ENCODE measurements at places on chromosomes 3 and 15.

DNA sequence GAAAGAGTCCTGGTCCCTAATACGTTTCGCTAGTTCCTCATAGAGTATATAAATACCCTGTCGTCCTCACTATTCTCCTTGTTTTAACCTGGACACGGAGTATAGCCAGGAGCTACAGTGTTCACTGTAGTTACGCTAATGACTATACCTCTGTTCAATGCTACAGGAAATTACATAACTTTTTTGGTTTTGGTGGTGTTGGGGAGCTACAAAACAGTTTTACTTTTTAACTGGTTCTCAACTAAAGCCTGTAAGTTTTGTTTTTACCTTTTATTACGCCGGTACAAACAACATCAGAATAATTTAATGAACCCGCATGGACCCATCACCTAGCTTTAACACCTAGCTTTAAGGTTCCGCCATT, 1.5 kb downstream of the LMLN start:
- DNase-seq: no peak

DNA sequence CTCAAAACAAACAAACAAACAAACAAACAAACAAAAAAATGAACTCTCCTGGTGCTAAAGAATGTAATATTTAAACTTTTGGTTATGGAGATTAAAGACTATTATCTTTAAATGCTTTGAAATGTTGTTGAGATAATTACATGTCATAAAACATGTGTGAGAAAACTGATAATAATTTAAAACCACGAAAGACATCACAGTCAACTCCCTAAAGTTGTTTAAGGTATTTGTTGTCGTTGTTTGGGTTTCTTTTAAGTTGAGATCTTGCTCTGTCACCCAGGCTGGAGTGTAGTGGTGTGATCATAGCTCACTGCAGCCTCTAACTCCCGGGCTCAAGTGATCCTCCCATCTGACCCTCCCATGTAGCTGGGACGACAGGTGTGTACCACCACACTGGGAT, 12.0 kb downstream of the EFCAB12 start:
- DNase-seq: no peak

GRCh38 chr3:134061401-134061800, 31.7 kb upstream of the SLCO2A1 start:
- no peak for DNase-seq

- DNase-seq: no peak
These were observed 242.3 kb downstream of the LPP start for GRCh38 chr3:188396251-188396650.

DNA sequence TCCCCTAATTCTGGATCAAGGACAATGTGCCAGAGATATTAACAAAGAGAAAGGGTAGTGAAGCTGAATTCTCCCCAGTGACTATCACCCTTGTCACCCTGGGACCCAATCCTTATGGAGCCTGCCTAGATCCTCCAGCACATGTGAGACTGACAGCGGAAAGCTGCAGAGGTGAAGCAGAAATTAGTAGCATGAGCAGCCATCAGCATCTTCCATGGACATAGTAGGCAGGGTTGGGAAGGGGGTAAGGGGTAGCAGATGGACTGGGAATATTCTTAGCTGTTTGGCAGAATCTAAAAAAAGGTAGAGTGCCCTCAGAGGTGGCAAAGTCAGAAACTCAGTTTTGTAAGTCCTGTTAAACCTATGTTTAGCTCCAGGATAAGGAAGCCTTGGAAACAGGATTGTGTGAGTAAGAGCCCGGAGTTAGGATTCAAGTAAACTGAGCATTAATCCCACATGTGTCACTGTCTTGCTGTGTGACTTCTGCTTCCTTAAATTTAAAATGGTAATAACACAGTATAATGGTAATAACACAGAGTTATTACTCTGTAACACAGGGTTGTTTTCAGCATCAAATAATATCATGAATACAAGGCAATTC, 14.5 kb downstream of the GOLIM4 start:
- DNase-seq: no peak

DNA sequence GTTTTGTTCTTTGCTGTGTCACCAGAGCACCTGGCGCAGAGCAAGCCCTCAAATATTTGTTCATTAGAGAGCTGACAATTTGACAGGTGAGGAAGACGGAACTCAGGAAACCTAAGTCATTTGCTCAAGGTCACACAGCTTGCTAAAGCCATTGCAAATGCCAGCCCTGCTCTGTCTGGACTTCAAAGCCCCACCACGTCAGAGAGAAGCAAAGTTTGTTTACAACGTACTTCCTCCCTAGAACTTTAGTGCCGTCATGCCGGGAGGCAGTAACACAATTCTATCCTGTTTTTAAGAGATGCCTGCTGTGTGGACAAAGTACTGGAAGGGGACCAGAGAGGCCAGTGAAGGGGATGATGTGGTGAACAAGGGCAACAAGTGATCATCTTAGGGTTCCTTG, 216.6 kb upstream of the PRICKLE2 start:
- DNase-seq: no peak

DNA sequence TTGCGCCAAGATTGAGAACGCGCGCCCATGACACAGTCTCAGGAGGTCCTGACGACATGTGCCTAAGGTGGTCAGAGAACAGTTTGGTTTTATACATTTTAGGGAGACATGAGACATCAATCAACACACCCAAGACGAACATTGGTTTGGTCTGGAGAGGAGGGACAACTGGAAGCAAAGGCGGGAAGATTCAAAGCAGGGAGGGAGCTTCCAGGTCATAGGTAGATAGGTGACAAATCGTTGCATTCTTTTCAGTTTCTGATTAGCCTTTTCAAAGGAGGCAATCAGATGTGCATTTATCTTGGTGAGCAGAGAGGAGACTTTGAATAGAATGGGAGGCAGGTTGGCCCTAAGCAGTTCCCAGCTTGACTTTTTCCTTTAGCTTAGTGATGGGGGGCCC, 828.4 kb upstream of the DPPA4 start:
- DNase-seq: no peak

DNA sequence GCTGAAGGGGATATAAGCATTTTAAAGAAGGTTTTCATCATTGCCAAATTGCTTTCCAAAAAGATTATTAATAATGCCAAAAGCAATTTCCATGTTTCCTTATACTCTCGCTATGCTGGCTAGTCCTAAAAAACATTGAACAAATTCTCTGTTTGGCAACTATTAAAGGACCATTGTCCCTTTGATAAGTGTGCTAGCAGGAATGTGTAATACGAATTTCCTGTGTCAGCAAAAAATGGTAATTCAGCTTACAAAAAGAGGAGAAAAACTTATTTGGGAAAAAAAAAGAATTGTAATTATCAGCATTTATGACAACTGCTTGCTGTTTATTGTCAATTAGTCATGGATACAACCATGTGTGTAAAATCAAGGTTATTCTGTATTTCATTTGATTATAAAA, 138.6 kb downstream of the TBL1XR1 start:
- no peak for DNase-seq

DNA sequence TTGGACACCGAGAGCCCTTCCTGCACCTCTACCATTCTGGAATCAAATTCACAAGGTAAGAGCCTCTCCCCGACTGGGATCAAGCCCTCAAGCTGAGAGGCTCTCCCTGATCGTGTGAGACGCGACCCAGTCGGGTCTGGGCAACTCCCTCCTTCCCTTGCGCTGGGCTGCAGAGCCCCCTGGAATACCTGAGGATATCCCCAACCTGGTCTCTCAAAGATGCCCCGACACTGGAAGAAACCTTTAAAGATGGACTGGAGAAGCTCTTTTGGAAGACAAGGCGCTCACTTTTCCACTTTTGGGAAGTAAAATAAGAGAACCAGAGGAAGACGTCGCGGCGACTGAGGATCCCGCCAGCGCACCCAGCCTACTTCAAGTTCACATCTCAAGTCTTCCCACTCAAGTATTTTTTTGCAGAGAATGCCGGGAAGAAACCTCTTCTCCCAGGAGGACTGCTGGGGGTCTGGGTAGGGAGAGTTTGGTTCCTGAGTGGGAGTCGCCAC, 33.8 kb downstream of the ZIC4 start:
- no peak for DNase-seq

GRCh38 chr3:103660810-103661209, 1226.0 kb downstream of the ZPLD1 start:
- DNase-seq: no peak

- no peak for DNase-seq
These were observed 33.3 kb upstream of the HACD2 start for GRCh38 chr3:123618076-123618708.

DNA sequence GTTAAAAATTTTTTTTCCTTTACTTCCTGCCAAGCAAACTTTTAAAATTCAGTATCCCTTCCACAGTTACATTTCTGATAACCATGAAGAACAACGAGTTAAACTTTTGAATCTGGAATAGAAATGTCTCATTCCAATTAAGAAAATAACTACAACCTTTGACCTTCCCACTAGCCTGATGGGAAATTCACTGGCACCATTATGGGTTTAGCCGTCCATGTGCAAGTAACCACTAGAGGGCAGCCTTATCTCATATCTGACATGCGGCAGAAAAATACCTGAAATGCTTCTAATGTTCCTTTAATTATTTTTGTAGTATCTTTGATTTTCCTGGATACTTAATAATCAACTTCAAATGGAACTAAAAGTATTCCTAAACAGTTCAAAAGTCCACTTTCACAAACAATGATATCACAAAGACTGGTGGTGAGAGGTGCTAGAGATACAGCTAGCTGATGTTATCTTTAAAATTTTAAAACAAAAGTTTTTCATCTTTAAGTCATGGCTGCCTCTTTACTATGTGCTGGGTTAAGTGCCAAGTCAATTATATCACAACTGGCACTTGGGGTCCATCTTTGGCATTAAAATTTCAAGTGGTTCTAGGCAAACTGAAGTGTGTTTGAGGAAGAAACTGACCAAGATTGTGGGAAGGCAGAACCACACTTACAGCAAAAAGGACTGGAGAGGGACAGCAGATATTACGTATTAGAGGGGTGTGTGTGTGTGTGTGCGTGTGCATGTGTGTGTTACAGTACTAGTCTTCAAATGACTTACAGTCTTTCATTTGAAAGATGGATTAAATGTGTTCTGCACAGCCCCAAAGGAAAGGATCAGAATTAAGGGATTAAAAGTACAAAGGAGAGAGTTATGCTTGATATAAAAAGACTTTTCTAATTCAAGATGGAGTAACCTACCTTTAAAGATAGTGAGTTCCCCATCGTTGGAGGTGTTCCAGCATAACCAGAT, 107.1 kb upstream of the ICE2 start:
- DNase-seq: no peak

GRCh38 chr3:171908731-171909130, 65.6 kb downstream of the TMEM212 start:
- no peak for DNase-seq

DNA sequence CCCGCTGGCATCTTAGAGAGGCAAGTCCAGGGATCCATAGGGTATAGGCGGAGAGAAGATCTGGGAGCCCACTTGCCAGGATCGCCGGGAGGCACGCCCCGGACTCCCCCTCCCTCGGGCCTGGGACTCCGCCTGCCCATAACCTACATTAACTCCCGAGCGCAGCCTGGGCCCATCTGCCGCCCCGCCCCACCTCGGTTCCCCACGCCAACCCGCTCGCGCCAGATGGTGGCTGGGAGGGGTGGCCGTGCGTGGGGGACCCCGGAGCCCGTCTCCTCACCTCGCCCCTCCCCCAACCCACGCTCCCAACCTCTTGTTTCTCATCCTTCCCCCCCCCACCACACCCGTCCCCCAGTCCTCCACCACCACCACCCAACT, 1.7 kb upstream of the DLL4 start:
- DNase-seq: no peak

DNA sequence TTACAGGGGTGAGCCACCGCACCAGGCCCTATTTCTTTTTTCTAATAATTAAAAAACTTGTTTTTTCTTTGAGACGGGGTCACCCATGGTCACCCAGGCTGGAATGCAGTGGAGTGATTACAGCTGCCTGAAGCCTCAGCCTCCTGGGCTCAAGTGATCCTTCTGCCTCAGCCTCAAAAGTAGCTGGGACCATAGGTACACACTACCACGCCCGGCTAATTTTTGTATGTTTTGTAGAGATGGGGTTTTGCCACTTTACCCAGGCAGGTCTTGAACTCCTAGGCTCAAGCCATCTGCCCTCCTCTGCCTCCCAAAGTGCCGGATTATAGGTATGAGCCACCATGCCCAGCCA, 858 bp upstream of the TKT start:
- no peak for DNase-seq

- no peak for DNase-seq
These were observed 284 bp upstream of the TSC22D2 start for GRCh38 chr3:150407808-150408220.

DNA sequence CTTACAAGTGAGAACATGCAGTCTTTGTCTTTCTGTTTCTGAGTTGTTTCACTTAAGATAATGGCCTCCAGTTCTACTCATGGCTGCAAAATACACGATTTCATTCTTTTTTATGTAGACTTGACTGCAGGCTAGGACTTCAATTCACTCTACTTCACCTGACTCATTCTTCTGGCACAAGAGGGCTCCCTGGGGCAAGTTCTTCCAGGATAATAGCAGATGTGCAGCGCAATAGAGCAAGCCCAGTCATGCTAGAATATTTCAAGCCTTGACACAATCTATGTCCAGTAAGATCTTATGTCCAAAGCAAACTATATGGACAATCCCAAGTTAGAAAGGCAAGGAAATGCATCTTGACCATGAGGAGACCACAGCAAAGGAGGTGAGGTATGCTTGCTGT, 211.7 kb upstream of the GADL1 start:
- DNase-seq: no peak

DNA sequence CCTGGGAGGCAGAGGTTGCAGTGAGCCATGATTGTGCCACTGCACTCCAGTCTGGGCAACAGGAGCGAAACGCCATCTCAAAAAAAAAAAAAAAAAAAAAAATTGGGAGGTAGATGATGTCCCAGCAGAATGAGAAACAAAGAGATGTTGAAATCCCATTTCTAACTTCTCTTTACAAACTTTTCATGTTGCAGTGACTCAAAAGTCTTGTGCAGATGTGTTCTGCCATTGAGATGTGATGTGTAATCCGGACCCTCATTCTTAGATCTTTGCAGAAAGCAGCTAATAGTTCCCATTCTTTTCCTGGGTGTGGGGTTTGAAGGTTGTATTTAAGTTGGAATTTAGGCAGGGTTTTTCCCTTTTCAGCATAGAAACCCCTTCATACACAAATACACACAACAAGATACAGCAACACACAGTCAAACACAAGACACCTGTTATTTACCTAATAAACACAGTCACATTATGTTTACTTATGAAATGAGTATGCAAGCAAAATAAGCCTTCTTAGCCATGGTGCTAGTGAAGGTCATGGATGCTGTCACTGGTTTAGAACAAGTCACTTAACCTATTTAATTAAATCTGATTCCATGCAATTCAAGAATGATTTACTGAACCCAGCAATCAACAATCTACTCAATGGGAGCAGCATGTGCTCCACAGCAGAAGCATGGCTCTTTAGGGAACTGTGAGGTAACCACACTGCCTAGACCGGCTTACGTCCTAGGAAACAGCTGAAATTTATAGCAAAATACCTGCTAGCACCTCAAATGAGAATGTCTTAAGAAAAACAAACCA, 14.9 kb downstream of the SIAH2 start:
- DNase-seq: no peak

Data from activated T-helper 9 cell treated with anti-CD3 and anti-CD28 coated beads, Interleukin-2, amount 50 U/mL, for 16 hours (primary cell).